Neural crest cell (in vitro differentiated cells): ENCODE measurements at places on chromosomes 16 and 17. TPM values are rescaled to one million over a fixed set of nuclear protein-coding genes. Genes with fewer than 3 reads are reported as not detected.

- no peak for DNase-seq
Observed at GRCh38 chr17:14779241-14779640, 478.4 kb downstream of the HS3ST3B1 start.

DNA sequence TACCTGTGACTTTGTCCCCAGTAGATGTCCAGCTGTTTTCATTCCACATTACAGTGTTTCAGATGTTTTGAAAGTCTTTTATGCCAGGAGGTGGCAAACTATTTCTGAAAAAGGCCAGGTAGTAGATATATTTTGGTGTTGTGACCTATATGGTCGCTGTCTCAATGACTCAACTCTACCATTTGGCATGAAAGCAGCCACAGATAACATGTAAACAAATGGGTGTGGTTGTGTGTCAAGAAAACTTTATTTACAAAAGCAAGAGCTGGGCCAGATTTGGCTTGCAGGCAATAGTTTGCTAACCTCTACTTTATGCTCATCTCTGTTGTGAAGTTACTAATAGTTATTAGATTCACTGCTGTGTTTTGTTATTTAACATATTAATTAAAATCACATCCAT, 728.7 kb upstream of the EEF2KMT start:
- no peak for DNase-seq

DNA sequence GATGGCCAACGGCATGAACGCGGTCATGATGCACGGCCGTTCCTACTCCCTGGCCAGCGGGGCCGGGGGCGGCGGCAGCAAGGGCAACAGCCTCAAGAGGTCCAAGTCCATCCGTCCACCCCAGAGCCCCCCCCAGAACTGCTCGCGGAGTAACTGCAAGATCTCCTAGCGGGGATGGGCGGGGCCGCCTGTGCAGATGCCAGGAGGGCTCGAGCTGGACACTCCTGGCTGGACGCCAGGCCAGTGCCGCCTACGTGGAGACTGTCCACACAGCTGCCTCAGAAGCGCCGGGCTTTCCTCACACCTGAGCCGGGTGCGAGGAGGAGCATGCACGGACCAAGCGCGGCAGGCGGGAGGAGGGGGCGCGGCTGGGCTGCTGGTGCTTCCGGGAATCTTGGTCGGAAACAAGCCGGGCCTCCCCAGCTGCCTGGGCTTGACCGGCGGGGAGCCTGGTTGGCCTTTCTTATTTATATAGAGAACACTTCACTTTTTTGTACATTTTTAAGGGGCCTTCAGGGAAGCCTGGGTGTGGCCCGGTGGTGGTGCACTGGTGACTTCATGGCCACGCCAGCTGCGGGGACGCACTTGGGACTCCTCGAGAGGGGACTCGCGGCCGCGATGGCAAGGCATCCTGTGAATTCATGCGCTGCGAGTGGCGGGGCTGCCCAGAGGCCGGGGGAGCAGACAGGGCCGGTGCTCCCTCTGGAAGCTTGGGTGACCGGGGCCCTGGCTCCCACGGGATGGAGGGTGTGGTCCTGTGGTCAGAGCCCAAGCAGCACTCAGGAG, 3.1 kb upstream of the WFIKKN1 start:
- DNase-seq, result no peak

- no peak for DNase-seq
Observed at GRCh38 chr17:39208136-39208535, 8.1 kb downstream of the RPL19 start.

- DNase-seq, result no peak
Observed at GRCh38 chr16:67966549-67967182, 1.8 kb downstream of the SLC12A4 start.

Gene NXPH3
- total RNA-seq, result 0.79 and 1.1 TPM in 2 replicates
